ENCODE measurements at places on chromosomes 7 and 10.

DNA sequence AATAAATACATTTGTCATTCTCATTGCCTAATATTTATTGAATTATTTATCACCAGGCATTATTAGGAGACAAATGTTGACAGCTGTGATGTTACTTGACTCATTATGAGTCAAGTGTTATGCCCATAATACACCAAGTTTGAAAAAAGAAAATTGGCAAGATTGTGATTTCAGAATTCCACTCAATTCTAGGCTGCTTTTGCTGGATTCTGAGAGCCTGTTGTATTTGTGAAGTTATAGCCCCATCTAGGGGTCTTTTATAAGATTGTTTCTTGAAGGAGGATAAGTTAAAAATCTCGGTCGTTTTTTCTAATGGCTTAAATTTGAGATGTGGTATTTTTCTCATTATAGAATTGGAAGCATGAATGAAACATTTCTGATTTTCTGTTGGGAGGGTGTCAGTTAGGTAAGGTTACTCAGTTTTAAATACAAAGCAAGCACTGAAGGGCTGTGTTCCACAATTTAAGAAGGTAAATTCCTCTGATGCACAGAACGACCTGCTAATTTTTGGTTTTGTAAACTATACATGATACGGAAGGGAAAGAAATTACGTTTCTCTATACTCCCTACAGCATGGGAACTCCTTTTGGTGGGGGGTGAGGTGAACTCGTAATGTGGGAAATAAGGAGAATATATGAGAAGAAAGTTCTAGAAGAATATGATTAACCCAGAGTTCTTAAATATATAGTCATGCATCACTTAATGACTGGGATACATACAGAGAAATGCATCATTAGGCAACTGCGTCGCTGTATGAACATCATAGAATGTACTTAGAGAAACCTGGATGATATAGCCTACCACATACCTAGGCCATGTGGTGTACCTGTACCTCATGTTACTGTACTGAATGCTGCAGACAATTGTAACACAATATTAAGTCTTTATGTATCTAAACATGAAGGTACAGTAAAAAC, 2.6 kb downstream of the STK31 start:
- peak; percentile 53 for DNase-seq

DNA sequence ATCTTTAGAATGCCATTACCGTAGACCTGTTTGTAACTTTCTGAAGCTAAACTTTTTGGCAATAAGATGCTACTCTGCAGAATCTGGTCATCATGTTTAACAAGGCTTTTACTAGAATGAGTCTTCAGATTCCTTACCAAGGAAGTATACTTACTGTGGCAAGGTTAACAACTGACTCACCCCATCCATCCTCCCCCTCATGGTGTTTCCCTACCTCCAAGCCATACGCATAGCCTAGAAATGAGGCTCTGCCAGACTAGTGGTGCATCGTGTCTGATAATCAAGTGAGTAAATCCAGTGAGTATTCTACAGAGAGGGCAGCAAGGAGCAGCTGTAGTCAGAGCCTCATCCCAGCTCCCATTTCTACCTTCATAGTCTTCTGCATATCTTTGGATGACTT, 223.6 kb downstream of the IPMK start:
- no peak for DNase-seq

DNA sequence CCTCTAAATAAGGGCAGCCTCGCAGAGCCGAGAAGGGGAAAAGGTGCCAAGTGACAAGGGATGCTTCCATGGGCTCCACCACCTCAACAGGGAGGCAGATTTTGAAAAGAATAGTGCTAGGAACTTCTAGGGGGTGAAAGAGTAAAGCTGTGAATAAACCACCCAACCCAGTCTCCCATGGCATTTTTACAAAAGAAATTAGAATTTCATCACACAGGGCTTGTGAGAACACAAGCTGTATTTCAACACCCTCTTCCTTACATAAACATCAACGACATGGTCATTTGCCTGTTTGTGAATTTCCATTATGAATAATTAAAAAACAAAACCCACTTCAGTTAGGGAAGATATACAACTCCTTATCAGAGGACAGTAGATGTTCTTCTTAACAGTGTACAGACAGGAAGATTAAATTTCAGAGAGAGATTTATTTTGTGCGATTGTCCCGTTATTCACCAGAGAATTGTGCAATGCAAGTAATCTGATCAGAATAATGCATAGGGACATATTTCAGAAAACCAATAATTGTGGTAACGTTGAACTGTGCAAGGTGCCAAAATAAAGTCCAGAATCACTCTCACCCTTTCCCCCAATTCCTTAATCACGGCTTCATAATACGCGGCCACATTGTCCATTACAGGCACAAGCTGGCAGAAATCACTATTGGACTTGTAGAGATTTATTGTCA, 207.8 kb upstream of the MGMT start:
- DNase-seq = no peak

- DNase-seq = peak; percentile 57
Measured at GRCh38 chr7:16753932-16754855, 639 bp downstream of the TSPAN13 start.

DNA sequence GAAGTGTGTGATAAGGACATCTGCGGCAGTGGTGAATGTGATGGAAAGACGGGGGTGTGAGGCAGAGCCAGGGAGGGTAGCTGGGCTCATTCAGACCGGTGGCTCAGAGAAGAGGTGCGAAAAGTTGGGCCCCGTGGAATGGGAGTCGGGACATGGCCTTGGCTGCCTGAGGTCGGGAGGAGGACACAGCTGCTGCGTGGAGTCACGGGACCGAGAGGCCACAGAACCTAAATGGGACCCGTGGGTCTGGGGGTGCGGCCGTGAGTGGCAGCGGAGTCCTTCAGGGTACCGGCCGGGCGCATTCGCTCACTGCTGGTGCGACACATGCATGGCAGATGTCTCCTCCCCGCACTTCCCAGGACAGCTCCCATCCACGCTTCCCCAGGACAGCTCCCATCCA, 22.9 kb upstream of the LARP4B start:
- no peak for DNase-seq

DNA sequence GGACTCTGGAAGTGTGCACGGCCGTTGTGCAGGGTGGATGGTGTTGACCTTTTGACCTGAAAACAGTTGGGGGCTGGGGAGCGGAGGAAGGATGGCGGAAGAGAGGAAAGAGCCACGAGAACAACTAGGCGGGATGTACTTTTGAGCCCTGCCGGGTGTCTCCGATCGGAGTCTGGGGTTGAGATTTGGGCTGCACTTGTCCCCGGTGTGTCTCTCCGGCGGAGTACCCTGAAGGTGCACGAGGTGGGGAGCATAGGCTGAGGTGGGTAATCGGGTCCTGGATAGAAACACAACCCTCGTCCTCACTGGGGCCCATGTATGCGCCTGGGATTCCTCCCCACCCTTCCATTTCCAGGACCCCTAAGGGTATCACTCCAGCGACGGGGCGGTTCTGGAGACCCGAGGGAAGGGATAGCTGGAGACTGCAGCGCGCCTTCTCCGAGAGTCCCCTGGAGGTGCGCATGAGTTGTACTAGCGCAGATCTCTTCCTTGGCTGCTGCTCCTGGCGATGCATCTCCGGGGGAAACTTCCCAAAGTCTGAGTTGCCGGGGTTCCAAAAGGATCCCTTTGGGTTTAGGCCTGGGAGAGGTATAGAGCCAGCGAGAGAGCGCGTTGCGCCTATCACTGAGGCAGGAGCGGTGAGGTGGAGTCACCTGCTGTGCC, 4.6 kb upstream of the HMX2 start:
- DNase-seq = no peak

DNA sequence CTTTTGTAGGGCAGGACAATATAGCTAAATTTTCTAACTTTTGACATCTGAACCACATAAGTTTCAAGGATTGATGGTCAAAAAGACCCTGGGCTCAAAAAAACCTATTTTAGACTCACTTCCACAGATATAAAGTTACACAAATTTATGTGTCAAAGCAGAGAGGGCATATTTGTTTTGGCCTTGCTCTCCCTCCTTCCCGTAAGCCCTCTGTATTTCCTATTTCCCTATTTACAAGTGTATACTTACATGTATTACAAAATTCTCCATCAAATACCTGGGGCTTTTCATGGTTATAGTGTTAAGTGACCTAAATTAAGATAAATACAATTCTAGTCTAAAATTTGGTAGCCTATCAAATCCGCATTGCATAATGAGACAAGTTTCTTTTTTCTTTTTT, 2.6 kb downstream of the KDM7A start:
- DNase-seq = no peak

GRCh38 chr7:80284855-80285254, 150.2 kb downstream of the GNAI1 start:
- DNase-seq = no peak

GRCh38 chr7:73779517-73779916, 9.4 kb upstream of the CLDN3 start:
- DNase-seq = no peak

- DNase-seq = no peak
Measured at GRCh38 chr7:149815661-149816266, 22.4 kb upstream of the ZNF862 start.

DNA sequence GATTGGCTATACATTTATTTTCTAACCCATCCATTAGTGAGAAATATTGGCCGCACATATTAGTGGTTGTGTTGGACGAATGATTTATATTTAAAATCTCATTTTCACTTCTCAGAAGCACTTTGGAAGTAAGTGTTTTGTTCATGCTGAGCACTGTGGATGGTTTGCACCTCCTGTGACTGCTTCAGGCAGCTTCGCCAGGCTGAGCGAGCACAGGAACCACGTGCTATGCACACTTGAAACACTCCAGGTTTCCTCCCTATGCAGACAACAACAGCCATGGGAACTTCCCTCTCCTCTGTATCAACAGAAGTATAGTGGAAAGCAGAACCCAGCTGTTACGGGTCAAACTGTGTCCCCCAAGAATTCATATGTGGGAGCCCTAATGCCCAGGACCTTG, 67.3 kb upstream of the WDR11 start:
- DNase-seq = no peak

DNA sequence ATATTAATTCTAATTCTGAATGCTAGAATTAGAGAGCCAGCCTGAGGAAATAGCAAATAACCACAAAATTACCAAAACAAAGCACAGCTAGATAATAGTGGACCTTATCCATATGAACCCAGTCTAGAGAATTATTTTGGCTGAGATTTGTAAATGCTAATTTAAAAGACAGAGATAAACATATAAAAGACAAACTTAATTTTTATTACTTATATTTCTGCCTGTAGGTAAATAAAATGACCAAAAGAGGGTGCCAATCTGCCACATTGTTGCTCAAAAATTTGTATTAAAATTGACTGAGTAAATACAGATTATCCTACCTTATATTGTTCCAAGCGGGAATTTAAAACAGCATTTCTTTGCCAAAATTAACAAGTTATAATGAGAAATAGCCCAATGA, 20.2 kb downstream of the RTKN2 start:
- peak; percentile 8 for DNase-seq
